ENCODE measurements at places on chromosomes 13 and 19.

DNA sequence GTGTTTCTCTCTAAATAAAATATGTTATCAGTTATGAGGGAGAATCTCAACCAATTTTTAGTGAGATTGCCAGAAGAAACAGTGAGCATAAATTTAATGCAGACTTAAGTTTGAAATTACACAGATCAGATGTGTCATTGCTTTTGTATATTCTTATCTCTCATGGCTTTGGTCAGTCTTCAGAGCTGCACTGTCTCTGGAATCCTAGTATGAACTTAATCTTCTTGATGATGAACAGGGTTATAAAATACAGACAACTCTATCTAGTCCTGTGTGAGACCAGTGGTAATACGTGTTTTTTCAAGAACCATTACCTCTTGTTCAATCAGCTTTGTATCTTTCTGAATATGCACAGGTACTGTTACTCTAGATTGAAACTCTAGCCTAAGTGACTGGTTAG, 528.0 kb downstream of the DACH1 start:
- DNase-seq, result no peak

DNA sequence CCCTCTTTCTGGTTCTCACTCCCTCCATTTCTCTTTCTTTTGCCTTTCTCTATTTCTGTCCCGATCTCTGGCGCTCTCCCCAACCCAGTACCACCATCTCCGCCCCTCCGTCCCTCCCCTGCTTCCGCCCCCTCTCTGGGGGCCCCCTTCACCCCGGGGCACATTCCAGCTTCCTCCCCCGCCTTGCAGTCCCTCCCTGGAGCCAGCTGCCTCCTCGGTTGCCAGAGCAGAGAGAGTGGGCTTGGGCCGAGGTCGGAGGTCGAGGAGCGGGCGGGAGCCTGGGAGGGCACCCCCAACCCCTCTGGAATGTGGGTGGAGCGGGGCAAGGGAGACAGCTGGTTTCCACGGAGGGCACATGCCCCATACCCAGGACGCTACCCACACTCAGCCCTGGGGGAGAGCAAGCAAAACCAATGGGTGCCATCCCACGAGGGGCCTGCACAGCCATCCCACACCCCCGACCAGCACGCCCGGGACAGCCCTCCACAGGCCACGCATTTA, 6.5 kb upstream of the CIRBP start:
- DNase-seq, result no peak

DNA sequence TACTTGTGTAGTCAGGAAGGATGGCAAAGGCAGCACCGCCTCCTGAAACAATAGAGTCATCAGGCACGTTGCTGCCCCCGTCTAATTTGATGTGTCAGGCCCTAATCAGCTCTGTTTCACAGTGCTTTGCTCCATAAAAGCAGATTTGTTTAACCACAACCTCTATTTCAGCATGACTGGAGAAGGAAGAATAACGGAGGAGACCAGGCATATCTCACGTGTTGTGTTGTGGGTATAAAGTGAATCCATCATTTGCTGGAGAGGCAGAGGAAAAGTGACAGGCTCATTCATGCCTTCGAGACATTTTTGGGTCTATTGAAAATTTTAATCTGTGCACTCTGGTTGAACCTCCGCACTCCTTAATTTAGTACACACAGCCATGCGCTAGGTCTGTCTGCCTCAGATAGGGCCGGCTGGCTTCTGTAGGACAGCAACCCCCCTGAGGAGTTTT, 940.4 kb upstream of the SLC10A2 start:
- DNase-seq, result no peak

- DNase-seq, result no peak
These were observed 6.2 kb downstream of the EFNA2 start for GRCh38 chr19:1291761-1292418.

- DNase-seq, result no peak
These were observed 18.6 kb downstream of the GJA3 start for GRCh38 chr13:20142023-20142926.

GRCh38 chr19:40742477-40742876, 7.8 kb downstream of the ACTMAP start:
- no peak for DNase-seq

DNA sequence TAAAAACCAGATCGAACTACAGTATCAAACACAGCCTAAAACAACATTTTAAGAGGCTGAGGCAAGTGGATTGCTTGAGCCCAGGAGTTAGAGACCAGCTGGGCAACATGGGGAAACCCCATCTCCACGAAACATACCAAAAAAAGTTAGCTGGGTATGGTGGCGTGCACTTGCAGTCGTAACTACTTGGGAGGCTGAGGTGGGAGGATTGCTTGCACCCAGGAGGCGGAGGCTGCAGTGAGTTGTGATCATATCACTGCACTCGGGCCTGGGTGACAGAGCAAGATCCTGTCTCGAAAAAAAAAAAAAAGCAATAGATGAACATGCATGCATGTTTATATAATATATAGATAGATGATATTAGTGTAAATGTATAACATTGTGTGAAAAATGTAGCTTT, 5.2 kb upstream of the MRPS31 start:
- no peak for DNase-seq

DNA sequence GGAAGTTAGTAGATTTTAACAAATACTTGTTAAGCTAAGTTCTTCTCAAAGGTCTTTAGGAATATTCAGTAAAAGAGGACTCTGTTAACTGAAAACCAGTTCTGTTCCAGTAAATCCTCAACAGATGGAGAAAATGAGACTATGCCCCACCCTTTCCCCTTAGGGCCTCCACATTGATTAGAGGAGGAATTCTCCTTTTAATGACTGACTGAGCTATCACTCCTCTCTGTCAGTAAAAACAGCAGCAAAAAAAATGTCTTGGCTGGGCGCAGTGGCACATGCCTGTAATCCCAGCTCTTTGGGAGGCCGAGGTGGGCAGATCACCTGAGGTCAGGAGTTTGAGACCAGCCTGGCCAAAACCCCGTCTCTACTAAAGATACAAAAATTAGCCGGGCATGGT, 50.1 kb downstream of the NLRP12 start:
- DNase-seq, result no peak

- no peak for DNase-seq
These were observed 32.7 kb upstream of the GPR183 start for GRCh38 chr13:99339736-99340397.

DNA sequence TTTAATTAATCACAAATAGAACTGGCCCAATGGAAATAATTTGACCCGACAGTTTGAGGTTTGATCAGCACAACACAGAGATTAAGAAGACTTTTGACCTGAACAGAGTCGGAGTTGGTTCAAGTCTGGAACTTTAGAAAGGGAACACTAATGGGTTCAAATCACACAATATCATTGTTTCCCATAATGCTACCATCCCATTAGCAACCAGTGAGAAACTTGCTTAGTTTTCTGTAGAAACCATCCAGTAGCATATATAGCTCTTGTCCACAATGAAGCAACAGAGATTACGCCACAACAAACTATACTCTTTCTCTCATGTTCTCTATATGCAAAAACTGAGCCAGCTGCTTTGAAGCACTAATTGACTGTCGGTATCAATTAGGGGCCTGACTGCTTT, 376.9 kb upstream of the SPRY2 start:
- DNase-seq, result no peak

- DNase-seq, result no peak
These were observed 9.7 kb upstream of the CEBPA start for GRCh38 chr19:33312065-33312464.
